ENCODE measurements at places on chromosomes 7 and 10. TPM values are rescaled to one million over a fixed set of nuclear protein-coding genes. Genes with fewer than 3 reads are reported as not detected.

OR6B1 gene
- total RNA-seq, result not detected

DNA sequence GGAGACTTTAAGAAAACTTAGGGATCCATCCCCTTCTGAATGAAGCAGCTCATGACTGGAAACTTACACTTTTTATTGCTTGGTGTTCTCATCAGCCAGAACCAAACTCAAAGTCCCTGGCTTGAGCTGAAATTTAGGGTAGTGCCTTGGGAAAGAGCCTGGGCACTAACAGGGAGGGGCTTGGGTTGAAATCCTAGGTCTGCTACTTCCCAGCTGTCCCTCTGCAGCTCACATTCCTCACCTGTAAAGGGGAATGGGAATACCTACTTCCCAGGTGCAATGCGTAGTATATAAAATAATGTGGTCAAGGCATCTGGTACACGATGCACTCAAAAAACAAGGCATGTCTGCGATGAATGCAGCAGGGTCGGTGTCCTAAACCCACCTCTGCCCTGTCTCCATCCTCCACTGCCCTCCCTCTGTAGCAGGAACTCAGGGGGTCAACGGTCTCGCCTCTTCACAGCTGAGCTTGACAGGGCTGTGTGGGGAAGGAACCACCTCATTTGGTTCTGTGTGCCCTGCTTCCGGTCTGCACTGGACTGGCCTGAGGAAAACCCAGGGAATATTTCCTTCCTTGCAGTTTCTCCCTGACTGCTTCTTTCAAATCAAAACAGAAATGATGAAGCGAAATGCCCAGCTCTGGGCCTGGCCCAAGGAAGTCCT, 80.0 kb downstream of the COBL start:
- DNase-seq, result peak; percentile 42

- DNase-seq, result no peak
Observed at GRCh38 chr7:12314199-12314598, 89.5 kb downstream of the VWDE start.

GRCh38 chr10:75187961-75188426, 22.6 kb upstream of the VDAC2 start:
- peak; percentile 72 for DNase-seq
